ENCODE measurements at places on chromosomes 2 and 18. TPM values are rescaled to one million over a fixed set of nuclear protein-coding genes. Genes with fewer than 3 reads are reported as not detected.

Gene ZNF521
- total RNA-seq = 41.8 TPM

Gene DOK6
- total RNA-seq = 0.66 TPM

Gene ABHD1
- total RNA-seq = not detected

Gene AMMECR1L
- total RNA-seq = 21.9 TPM

Gene CRYBA2
- total RNA-seq = not detected

Gene CFAP65
- not detected for total RNA-seq
